Stimulated activated CD4-positive, alpha-beta T cell treated with anti-CD3 and anti-CD28 coated beads, Interleukin-4, amount 100 ng/mL, for 48 hours (primary cell): ENCODE measurements at places on chromosomes 4 and X.

- DNase-seq: no peak
Observed at GRCh38 chr4:110610620-110610939, 12.3 kb downstream of the PITX2 start.

DNA sequence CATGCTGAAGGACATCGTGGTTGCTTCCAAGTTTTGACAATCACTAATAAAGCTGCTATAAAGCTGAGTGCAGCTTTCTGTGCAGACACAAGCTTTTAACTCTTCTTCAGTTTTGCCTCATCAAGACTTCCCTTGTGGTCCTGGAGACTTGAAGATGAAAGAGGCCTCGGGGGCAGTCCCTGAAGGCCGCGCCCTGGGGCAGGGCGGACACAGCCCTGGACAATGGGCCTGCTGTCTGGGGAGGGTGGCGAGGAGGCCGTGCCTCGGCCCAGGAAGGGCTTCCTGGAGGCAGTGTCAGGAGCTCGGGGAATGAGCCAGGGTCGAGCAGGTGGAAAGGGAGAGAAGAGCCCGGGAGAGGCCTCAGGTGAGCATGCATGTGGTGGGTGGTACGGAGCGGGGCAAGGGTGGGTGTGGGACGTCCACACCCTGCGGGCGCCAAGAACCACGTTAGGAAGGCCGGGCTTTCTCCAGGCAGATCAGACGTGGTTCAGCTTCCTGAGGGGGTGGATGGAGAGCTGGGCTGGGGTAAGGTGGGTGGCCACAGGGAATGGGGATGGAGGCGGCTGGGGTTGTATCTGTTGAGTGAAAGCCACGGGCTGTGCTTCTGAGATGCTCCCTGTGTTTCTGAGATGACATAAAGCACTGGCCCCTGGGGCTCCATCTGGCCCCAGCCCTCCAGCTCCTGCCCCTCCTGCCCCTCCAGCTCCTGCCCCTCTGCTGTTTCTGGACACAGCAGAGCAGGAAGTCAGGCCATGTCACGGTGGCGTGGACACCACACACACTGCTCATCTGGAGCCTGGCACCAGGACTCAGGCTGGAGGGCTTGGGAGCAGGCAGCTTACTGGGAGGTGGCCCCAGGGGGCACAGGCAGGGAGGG lies 21.5 kb downstream of the ADRA2C start:
- DNase-seq: no peak

DNA sequence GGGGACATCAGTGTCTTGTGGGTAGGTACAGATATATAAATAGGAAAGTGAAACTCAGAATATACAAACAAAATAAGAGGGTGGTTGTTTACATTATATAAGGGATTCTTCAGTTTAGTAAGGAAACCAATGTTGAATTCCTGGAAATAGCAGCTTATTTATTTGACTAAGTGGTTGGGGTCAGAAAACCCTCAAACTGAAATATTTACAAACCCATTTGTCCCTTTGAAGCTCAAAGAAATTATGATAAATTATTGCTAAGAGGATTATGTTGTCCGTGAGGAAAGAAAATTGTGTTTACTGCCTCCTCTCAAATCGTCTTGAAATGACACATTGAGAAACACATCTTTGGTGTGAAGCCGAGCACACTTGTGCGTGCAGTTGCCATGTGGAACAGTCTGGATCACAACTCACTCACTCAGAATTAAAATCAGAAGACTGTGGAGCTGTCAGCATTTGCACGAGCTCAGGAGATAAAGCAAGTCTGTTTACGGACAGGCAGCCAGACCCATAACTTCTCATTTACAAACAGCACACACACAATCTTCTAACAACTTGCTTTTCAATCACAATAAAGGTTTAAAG lies 46.8 kb upstream of the SETD7 start:
- DNase-seq: no peak

GRCh38 chrX:106481341-106481740 lies 130.4 kb upstream of the RADX start:
- no peak for DNase-seq

- no peak for DNase-seq
Observed at GRCh38 chr4:32864713-32865351, 2144.7 kb downstream of the PCDH7 start.

- DNase-seq: no peak
Observed at GRCh38 chr4:61442936-61443335, 242.8 kb downstream of the ADGRL3 start.

DNA sequence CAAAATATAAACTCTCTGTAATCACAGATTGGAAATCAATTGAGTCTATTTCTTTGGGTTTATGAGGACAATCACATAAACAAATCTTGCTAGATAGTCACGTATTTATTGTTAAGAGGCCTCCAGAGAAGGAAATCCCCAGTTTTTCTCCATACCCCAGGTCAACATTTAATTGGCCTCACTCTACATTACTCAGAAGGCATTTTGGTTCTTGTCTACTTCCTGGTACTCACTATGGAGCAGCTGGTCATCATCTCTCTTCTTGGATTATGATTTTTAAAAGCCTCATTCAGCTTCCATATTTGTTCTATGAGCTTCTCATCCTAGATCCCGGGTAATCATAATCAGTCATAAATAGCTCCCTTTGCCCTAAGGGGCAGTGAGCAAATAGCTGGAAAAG lies 81.6 kb upstream of the LNX1 start:
- no peak for DNase-seq

- DNase-seq: no peak
Observed at GRCh38 chr4:145937971-145938611, 532 bp downstream of the ZNF827 start.

GRCh38 chr4:85724791-85725563 lies 250.0 kb downstream of the ARHGAP24 start:
- no peak for DNase-seq

GRCh38 chr4:120446051-120446567 lies 379.5 kb upstream of the MAD2L1 start:
- no peak for DNase-seq

- DNase-seq: no peak
Observed at GRCh38 chr4:187965726-187966125, 29.8 kb upstream of the ZFP42 start.

DNA sequence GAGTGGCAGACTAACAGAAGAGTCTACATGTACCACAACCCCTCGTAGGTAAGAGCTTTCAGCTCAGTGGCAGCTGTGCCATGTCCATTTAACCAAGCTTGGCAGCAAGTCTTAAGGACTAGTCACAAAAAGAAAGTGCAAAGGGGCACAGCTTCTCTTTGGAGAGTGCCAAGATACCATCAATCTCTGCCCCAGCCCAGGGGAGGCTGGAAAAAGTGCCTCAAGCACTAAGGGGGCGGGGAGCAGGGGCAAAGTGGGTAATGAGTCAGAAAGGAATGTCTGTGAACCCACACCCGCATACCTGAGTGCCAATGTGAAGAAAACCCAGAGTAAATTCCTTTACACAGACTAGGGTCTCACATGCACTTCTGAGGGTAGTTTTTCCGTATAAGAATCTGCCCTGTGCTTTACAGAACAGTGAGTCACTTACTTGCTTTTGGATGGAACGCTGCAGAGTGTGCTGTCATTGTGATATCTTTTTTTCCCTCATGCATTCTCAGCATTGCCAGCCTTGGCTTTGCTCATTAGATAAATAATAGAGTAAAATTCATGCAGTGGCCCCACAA lies 219.8 kb downstream of the ZNF674 start:
- peak; percentile 40 for DNase-seq

- DNase-seq: no peak
Observed at GRCh38 chr4:98801259-98801725, 127.6 kb downstream of the EIF4E start.

DNA sequence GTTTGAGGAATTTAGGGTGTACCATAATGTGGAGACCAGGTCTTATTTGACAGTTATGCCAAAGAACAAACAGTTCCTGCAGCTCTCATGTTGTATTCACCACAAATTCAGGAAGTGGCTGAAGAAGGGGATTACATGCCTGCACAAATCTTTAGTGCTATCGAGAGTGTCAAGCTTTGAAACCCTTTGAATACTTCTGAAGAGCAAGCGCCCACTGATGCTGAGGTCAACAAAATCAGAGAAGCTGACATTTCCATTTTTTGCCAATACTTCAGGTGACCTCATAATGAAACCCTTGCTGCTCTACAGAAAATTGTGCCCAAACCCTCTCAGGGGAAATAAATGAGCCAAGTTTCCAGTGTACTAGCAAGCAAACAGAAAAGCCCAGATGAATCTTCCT lies 28.4 kb downstream of the PAK3 start:
- DNase-seq: no peak

DNA sequence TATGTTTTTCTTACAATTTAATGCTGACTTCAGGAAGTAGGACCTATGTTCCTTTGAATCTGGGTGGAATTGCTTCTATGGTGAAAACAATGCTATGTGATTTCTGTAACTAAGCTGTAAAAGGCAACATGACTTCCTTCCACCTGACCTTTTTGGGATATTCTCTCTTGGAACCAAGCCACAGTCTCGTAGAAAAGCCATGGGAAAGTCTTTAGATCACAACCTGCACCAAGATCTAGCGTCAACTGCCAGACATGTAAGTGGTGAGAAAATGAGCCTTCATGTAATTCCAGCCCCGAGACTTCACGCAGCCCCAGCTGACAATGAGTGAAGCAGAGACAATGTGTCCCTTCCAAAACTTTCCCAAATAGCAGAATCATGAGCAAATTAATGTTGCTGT lies 297.0 kb upstream of the DCAF8L1 start:
- DNase-seq: no peak

DNA sequence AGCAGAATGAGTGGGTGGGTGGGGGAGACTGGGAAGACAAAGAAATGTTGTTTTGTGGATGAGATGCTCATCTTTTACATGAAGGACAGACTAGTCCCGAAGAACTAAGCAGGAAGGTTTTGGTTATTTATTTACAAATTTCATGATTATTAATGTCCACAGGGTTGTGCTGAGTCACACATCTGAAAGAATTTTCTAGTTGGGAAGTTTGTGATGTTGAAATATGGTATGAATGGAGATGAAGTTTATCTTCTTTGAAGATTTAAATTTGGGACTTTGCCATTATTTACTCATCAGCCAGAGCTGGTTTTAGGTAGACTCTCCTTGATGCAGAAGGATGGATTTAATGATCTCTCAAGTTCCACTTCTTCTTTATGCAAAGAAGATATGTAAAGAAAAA lies 75.5 kb downstream of the MOSPD2 start:
- DNase-seq: no peak

GRCh38 chr4:60923075-60923474 lies 277.1 kb upstream of the ADGRL3 start:
- no peak for DNase-seq

GRCh38 chrX:63967551-63967950 lies 182.5 kb upstream of the ARHGEF9 start:
- no peak for DNase-seq

- DNase-seq: no peak
Observed at GRCh38 chr4:10731690-10732089, 47.1 kb upstream of the CLNK start.

DNA sequence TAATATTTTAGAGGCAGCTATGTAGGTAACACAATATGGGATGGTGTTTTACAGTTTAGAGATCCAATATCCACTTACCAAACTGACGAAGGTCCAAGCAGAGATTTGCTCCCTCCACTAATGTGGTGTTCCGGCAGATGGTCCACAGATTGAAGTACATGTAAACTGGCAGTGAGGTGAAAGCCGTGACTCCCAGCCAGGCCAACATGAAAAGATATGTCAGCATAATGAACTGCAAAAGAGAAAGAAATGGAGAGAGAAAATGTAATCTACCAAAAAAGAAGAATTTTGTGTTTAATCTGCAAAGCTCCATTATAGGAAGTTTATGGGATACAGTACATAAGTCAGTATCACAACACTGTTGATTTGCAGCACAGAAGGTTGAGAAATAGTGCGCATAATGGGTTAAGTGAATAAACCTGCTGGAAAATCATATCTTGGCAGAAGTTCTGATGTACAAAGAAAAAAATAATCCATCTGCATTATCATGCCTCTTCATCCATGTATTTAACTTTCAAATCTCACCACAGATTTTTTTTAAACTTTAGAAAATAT lies 160.2 kb downstream of the GPM6A start:
- DNase-seq: no peak

DNA sequence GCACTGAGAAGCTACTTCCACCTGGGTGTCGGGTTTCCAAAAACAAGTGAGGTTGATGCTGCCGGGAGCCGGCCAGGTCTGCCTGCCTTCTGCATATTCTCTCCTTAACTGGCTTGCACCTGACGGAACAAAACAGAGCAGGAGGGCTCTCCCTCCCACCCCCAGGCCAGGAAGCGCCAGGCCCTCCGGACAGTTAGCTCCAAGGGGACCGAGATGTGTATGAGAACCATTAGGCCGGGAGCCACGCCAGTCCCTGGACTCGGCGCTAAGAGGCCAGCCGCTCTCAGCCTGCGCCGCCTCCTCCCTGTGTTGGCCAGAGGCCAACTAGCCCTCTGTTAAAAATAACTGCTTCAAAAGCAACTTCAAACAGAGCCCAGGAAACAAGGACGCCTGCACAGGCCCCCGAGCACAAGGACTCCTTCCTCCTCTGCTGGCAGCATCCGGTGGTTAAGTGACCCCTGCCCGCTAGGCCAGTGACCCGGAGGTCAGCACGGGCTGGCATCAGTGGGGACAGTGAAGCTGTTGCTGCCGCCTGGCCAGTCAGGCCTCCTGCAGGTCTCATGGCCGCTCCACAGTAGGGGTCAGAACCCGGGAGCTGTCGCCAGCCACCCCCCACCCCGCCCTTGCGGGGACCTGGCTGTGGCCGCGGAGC lies 107.9 kb downstream of the ABLIM2 start:
- no peak for DNase-seq

GRCh38 chr4:6268650-6269615 lies 717 bp upstream of the WFS1 start:
- DNase-seq: no peak

DNA sequence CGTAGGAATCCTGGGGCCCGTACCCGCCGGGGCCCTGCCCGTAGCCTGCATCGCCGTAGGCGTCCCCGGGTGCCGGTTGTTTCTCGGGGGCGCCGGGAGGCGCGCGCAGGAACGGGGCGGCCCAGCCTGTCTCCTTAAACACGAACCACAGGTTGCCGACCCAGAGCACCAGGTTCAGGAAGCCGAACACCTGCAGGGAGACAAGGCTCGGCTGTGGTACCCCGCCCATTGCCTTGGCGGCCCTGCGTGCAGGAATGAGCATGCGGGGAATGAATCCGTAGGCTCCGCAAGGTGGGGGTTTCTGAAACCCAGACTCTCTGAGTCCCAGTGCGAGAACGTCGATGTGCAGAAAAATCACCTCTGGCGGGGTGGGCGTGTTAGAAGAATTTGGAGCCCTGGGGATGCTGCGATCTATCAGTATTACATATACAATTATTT lies 5.4 kb upstream of the PRICKLE3 start:
- no peak for DNase-seq

- no peak for DNase-seq
Observed at GRCh38 chr4:169799260-169799659, 41.5 kb upstream of the HPF1 start.

DNA sequence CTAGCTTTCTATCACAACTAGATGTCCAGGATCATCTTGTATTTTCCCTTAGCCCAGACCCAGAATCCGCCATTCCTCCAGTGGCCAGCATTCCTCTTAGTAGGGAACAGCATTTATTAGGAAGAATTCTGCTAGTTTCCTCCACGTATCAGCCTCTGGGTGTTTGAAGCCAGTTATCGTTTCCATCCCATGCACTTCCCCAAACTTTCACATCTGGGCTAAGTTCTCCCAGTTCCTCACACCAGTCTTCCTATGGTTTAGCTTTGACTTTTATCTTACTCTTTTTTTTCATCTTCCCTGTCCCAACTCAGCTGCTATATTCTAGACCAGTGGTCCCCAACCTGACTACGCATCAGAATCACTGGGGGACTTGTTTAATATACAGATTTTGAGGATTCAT lies 53.5 kb upstream of the PRSS48 start:
- DNase-seq: no peak
